ENCODE measurements at places on chromosomes 7 and 10. TPM values are rescaled to one million over a fixed set of nuclear protein-coding genes. Genes with fewer than 3 reads are reported as not detected.

DNA sequence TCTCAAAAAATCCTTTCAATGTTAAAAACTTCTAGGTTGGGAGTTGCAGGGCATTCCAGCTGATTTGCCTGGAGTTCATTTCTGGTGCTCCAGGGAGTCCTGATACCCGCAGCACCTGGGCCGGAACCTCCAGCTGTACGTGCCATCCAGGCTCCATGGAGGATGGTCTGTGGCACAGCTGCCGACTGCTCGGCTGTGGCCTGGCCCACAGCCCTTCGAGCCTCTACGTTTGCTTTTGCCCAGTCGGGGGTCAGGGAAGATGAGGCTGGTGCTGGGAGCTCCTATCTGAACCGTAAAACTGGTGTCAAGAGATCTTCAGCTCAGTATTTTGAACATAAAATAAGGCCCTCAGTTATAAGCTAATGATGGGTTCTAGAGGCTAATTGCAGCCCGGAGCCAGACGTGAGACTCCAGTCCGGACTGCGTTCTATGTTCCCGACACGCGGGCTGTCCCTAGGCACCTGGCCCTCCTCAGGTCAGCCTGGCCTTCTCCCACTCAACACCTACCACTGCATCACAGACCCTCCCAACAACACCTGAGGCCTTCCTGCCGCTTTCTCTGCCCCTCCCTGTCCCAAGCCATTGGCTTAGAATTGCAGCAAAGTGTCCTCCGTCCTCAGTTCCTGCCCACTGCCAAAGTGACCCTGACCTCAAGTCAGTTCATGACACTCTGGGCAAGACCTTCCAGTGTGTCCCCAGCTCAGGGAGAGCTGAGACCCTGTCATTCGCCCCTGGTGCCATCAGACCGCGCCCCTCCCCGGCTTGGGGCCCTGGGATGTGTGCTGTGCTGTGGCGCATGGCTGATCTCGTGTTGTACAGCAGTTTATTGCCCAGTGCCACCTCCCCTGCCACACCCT, 64.2 kb upstream of the DNAJB6 start:
- no peak for DNase-seq
- no peaks in the 10 kb centered on the region for H3K27me3 ChIP-seq
- peaks cover 24% of the 10 kb centered on the region for H3K36me3 ChIP-seq
- H3K4me1 ChIP-seq, result peaks cover 28% of the 10 kb centered on the region
- H3K4me3 ChIP-seq, result no peak overlapping the region

DNA sequence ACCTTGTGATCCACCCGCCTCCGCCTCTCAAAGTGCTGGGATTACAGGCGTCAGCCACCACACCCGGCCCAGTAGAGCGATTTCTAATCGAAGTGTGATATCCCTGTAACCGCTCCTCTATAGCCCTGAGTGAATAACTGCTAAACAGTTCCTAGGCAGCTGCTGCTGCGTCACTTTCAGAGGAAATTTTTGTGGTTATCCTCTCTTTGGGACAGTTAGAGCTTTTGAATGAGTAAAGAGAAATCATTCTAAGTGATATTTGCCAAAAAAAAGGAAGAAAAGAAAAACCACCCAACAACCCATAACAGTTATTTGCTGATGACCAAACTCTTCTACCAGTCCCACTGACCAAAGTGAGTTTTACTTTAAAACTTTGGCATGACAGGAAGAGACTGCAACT, 59.9 kb downstream of the MKX start:
- DNase-seq, result no peak
- H3K36me3 ChIP-seq, result no peaks in the 10 kb centered on the region
- H3K4me1 ChIP-seq, result peaks cover 3% of the 10 kb centered on the region
- H3K4me3 ChIP-seq, result no peak overlapping the region
- H3K27ac ChIP-seq, result no peak overlapping the region

The COL26A1 gene
- 1.2 TPM for total RNA-seq

GRCh38 chr7:115965796-115966475, 64.6 kb downstream of the TFEC start:
- no peak overlapping the region for H3K27ac ChIP-seq
- no peaks in the 10 kb centered on the region for H3K27me3 ChIP-seq
- no peaks in the 10 kb centered on the region for H3K4me1 ChIP-seq
- DNase-seq, result no peak
- no peak overlapping the region for H3K4me3 ChIP-seq

DNA sequence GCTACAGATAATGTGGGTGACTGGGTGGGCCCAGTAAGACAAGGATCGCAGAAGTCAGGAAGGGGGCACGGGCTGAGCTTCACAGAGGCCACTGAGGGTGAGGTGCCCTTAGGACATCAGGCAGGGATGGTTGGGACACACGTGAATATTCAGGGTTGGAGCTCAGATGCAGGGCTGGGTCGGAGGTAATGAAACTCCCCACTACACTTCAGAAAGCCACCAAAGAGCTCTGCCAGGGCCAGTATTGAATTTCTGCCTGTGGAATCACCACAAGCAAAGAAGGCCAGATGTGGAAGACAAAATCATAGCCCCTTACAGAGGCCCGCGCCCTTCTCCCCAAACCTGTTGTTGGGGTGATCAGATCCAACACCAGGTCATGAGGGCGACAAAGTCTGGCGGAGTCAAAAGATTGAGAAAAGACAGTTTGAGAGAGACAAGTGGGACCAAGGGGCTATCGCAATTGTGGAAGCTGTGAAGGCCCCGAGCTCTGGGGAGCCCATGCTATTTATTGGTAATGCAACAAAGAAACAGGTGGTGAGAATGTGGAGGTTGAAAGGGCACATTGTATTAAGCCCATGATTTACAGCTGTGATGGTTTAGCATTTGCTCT, 42.4 kb downstream of the STRA8 start:
- no peak for DNase-seq
- H3K27ac ChIP-seq, result no peak overlapping the region
- H3K4me1 ChIP-seq, result no peaks in the 10 kb centered on the region
- no peaks in the 10 kb centered on the region for H3K36me3 ChIP-seq
- H3K4me3 ChIP-seq, result no peak overlapping the region

The IRF5 gene
- total RNA-seq, result 2.7 TPM

GRCh38 chr10:113381416-113381815, 171.4 kb upstream of the HABP2 start:
- H3K36me3 ChIP-seq, result no peaks in the 10 kb centered on the region
- DNase-seq, result no peak
- H3K27ac ChIP-seq, result peak overlapping the region; percentile 83
- H3K27me3 ChIP-seq, result peaks cover 2% of the 10 kb centered on the region

DNA sequence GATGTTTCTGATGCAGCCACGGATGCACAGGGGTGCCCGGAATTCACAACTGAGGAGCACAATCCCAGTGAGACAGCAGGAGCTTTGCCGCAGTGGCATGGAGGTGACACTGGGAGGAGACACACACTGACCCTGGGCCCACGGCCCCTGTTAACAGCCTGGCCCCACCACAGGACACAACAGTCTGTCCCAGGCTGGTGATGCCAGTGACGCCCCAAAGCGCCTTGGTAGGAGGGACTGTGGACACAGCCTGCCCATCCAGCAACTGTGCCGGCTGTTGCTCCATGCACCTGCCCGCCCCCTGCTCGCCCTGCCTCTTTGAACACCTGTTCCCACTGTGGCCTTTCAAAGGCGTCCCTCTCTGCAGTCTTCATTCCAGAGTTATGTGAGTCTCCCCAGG, 49.8 kb downstream of the KLF6 start:
- no peaks in the 10 kb centered on the region for H3K36me3 ChIP-seq
- H3K27ac ChIP-seq, result no peak overlapping the region
- peaks cover 2% of the 10 kb centered on the region for H3K4me1 ChIP-seq
- DNase-seq, result peak; percentile 15
- no peak overlapping the region for H3K4me3 ChIP-seq

DNA sequence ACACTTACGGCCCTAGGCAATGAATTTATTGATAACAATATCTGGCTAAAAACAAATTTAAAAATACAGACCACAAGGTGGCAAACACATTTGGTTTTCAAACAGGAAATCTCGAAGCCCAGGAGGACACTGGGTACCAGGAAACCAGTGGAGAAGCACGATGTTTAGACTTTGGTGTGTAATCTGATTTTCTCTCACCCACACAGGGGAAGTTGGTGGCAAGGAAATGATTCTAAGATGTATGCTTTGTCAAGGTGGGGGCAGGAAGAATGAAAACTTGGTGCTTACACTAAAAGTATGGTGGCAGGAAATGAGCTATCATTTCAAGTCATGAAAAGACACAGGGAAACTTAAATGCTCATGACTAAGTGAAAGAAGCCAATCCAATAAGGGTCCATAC, 113.2 kb upstream of the ANKRD1 start:
- no peaks in the 10 kb centered on the region for H3K27me3 ChIP-seq
- H3K4me1 ChIP-seq, result peaks cover 30% of the 10 kb centered on the region
- no peaks in the 10 kb centered on the region for H3K36me3 ChIP-seq
- no peak overlapping the region for H3K4me3 ChIP-seq
- DNase-seq, result no peak

The DNAH11 gene
- total RNA-seq, result 0.13 TPM

The ECHS1 gene
- 109 TPM for total RNA-seq

DNA sequence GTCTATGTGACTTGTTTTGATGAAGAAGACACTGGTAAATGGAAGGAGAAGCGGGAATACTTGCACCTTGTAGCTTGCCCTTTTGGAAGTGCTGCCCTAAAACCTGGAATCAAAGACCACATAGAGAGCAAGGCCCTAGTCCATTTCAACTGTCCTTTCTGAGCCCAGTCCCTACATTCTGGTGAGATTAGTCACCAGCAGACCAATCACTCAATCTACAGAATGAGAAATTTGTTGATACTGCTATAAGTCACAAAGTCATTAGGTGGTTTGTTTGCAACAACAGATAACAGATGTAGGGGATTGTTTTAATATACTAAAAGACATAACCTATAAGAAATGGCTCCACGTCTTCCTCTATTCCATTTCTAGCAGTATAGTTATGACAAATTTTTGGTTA, 33.6 kb downstream of the WASL start:
- no peak overlapping the region for H3K27ac ChIP-seq
- no peaks in the 10 kb centered on the region for H3K36me3 ChIP-seq
- H3K4me3 ChIP-seq, result no peak overlapping the region
- DNase-seq, result no peak
- H3K4me1 ChIP-seq, result no peaks in the 10 kb centered on the region

- no peaks in the 10 kb centered on the region for H3K36me3 ChIP-seq
- no peak for DNase-seq
- peaks cover 8% of the 10 kb centered on the region for H3K27me3 ChIP-seq
- H3K4me1 ChIP-seq, result peaks cover 15% of the 10 kb centered on the region
- no peak overlapping the region for H3K4me3 ChIP-seq
- H3K27ac ChIP-seq, result no peak overlapping the region
These were observed 3.1 kb upstream of the PTPRE start for GRCh38 chr10:127903789-127904188.

The CHN2 gene
- total RNA-seq, result 10.2 TPM

DNA sequence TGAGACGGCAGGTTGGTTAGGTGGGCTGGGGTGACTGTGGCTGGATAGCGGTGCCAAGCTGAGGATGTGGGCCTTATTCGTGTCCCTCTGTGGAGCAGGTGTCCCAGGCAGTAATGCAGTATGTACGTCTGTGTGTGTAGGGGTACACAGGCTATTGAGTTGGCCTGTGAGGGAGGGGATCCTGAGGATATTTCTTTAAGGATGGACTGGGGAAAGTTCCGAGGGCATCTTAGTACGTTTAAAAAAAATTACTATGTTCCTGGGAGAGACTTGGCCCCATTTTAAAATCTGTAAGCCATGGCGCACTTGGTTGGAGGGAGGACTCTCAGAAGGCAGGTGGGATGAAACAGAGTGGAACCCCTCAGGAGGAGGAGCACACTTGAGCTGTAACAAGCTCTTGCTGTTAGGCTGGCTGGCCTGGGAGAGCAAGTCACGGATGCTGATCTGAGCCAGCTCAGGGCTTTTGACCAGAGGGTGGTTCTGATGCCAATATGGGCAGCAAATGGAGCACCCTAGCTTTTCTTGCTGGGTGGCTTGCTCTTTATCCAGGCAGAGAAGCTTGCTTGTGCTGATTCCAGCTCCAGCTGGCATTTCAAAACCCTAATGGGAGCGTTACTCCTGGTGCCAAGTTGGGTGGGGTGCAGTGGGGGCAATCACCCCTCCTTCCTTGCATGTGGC, 765 bp downstream of the WBP1L start:
- peaks cover 14% of the 10 kb centered on the region for H3K4me1 ChIP-seq
- peak; percentile 51 for DNase-seq
- no peaks in the 10 kb centered on the region for H3K27me3 ChIP-seq
- peak overlapping the region; percentile 99 for H3K4me3 ChIP-seq
- no peaks in the 10 kb centered on the region for H3K36me3 ChIP-seq
- H3K27ac ChIP-seq, result peak overlapping the region; percentile 78

GRCh38 chr7:36795451-36796021, 71.2 kb upstream of the AOAH start:
- H3K27me3 ChIP-seq, result no peaks in the 10 kb centered on the region

GRCh38 chr10:114914560-114914959, 23.4 kb upstream of the TRUB1 start:
- no peaks in the 10 kb centered on the region for H3K27me3 ChIP-seq
- no peak overlapping the region for H3K27ac ChIP-seq
- no peaks in the 10 kb centered on the region for H3K4me1 ChIP-seq

DNA sequence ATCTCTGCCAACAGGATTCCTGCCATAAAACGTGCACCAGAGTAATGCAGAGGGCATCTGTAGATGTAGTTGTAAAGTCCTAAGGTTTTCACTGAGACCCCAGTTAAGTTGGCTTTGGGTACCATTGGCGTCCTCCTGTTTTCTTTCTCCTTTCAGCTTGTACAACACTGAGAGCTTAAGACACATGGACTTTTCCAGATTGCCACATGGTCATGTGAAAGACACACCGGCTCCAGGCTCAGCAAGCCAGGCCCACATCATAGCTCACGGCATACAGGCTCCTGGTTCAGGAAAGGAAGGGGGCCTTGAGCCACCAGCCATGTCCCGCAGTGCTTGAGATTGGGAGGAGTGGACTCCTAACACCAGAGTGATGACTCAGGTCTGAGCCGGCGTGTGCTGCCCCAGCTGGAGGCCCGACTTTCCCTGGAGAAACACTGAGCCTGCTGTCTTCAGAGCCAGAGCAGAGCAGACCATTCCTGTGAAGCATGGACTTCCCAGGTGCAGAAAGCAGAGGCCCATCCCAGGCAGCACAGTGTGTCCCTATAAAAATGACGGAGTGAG, 252.7 kb downstream of the PRPF18 start:
- DNase-seq, result peak; percentile 65
- peaks cover 23% of the 10 kb centered on the region for H3K4me1 ChIP-seq
